ENCODE measurements at places on chromosomes 1 and 21.

DNA sequence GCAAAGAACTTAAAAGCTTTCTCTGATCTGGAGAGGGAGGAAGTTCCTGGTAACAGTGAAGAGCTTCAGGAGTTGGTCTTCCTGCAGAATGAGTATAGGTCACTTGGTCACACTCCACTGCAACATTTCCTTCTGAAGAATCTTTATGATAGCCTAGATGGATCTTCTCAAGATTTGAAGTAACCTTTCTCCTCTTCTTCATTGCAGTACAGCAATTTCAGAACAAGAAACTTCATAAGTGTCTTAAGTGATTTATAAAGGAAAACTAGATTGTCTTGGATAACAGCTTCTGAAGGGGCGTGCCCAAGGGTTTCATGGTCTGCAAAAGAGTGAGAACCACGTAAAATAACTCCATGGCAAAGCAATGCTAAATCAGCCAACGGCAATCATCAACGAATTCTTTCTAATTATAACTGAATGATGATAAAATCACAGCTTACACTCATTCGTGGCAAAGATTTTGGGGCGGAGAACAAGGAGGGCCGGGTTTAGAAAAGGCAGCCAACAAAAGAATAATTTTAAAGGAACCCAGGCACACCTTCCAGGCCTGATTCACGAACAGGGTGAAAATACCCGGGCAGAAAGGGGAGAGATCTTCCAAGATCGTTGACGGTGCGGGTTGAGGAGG lies 53.9 kb upstream of the ASPM start:
- DNase-seq, result no peak

DNA sequence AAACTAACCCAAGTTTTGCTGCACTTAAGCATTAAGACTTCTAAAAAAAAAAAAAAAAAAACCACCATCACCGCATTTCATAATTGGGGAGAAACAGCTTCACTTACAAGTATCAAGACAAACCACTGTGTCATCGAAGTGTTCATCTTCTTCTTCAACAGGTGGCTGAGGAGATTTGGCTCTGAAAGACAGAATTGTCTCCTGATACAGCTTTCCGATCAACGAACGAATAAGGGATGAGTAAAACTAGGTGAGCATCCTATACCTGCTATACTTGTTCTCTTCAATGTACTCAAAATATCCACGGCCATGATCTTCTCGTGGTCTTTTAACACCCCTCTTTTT lies 2.0 kb downstream of the HNRNPU start:
- no peak for DNase-seq

GRCh38 chr1:46152016-46152415 lies 19.6 kb upstream of the PIK3R3 start:
- no peak for DNase-seq

- no peak for DNase-seq
Measured at GRCh38 chr1:171142416-171143385, 42.4 kb upstream of the FMO2 start.

DNA sequence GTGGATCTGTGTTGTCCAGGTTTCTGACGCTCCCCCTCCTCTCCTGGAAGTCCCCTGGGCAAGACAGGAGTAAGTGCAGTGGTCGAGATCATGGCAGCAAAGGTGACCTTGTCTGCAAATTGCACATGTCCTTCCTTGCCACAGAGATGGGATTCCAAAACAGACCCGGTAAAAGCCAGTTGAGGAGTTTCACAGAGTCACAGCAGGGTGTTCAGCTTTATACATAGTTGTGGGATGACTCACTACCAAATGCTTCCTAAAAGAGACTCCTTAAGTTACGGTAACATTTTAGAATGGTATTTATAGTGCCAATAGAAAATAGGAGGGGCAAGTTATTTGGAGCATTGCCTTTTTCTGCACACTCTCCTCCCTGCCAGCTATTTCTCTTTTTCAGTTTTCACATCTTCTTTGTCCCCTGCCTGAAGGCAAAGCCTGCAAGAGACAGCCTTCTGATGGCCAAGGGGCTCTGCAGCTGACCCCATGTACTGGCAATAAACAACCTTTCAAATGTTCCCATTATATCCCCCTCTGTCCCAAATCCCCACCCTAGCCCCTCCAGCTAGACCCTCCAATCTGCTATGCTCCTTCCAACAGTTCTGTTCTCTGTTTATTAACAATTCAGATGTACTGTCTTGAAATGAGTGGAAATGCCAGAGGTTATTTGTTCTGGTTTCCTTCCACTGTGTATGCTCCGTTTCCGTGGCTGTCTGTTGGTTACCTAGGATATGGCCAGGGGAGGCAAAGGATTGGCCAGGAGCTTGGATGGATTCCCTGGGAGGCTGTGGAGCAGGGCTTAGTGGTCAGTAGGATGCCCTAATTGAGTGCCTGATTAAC lies 115.0 kb downstream of the TGFB2 start:
- no peak for DNase-seq

GRCh38 chr21:42414066-42414465 lies 10.4 kb downstream of the UBASH3A start:
- no peak for DNase-seq

GRCh38 chr21:44932408-44933181 lies 7.2 kb upstream of the SLX9 start:
- no peak for DNase-seq

GRCh38 chr1:206971029-206971655 lies 882 bp upstream of the FCAMR start:
- DNase-seq, result no peak

DNA sequence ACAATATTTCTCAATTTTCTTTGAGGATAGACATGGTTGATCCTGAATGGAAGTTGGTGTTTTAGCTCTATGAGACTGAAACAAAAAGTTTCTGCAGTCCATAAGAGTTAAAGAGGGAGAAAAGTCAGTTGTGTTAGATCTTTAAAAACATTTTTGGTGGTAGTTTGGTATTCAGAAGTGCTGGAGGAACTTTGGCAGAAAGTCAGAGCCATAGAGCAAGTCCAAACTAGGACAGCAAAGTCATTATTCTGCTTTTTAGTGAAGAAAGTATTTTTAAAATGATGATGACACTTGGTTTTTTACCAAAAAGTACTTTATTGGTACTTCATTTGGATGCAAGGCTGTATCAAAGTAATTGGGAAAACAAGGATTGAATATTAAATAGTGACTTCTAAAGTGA lies 41.8 kb downstream of the FNBP1L start:
- no peak for DNase-seq

- DNase-seq, result no peak
Measured at GRCh38 chr1:50705699-50706098, 254.4 kb downstream of the FAF1 start.

All from stimulated activated CD4-positive, alpha-beta T cell treated with anti-CD3 and anti-CD28 coated beads, Interleukin-1b, Interleukin-23, amount 100 ng/mL, for 1 hour (primary cell).